ENCODE measurements at places on chromosomes 2 and 18.

DNA sequence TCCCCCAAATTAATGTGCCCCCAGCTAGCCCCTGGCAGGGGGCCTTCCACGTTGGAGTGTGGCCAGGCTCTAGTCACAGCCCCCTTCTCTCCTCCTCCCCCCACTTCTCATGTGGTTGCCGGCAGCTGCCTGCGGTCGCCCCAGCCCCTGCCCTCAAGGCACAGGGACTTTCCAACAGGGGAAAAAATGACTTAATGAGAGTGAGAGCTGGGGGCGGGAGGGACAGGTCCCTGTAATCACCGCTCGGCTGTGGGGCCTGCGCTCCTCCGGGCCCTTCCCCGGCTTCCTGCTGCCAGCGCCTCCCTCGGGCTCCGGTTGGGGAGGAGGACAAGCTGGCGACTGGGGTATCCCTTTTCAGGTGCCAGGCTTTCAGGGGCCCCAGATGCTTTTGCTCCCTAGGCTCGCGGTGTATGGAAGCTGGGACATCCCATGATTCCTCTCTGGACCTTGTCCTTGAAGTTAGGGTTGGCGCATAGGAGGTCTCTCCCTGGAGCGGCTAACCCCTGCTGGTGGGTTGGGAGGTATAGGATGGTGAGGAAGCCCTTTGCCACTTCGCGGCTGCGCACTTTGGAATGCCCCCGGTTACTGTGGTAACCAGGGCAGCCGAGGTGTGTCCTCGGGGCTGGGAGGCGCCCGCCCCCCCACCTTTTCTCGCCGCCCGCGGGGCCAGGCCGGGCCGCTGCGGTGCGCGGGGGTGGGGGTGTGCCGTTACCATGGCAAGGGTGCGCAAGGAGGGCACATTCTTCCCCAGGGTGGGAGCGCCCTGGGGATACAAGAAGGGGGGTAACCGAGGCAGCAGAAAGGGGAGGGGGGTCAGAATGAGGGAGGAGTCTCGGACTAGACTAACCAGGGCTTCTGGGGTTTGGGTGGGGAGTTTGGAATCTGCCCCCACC lies 16.1 kb downstream of the WNT10A start:
- DNase-seq: no peak

DNA sequence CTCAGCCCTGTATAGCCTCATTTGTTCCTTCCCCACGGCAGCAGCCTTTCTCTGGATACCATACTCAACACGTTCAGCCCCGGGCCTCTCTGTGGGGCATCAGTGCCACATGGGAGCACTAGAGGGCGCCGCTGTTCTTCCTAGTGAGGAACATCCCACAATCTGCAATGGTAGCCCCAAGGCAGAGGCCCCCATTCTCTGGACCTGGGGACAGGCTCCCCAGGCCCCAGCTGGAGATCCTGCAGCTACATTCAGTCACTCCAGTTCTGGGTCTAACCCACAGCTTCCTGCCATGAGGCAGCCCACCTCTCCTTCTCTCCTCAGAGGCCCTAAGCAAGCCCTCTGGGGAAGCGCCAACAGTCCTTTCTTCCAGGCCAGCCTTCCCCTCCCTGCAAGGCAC lies 14.2 kb upstream of the SFXN5 start:
- DNase-seq: peak; percentile 52

DNA sequence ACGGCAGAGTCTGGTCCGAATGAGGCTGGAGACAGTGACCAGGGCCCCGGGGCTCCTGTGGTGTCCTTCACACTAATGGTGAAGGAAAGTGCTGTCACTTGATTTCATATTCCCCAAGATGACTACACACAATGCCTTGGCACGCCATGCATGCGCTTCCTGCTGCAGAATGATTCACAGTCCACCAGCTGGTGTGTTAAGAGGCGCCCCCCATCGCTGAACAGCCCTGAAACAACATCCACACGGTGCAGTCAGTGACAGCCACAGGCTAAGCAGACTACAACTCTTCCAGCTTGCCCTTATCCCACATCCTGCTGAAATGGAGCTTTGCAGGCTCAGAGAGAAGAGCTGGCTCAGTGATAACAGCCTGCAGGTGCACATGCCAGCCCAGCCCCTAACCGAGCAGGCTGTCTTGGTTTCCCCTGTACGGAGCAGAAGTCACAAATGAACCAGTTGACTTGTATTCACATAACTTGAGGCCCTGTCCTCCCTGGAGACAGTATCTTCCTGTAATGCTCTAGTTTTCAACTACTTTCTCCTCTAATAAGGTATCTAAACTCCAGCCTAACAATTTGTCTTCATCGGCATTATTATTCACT lies 24.3 kb upstream of the CDH20 start:
- DNase-seq: no peak

GRCh38 chr2:24174851-24175277 lies at the start of gene FAM228A:
TSS of gene FAM228A (plus strand) at chr2:24175053. CDS start at chr2:24175481, 428 bp downstream.
- DNase-seq: no peak
